ENCODE measurements at places on chromosomes 1 and 21.
A peak's percentile ranks its signal among the peaks of the same experiment; 100 is the strongest.

GRCh38 chr1:63466759-63467158, 56.3 kb downstream of the ITGB3BP start:
- DNase-seq = no peak

DNA sequence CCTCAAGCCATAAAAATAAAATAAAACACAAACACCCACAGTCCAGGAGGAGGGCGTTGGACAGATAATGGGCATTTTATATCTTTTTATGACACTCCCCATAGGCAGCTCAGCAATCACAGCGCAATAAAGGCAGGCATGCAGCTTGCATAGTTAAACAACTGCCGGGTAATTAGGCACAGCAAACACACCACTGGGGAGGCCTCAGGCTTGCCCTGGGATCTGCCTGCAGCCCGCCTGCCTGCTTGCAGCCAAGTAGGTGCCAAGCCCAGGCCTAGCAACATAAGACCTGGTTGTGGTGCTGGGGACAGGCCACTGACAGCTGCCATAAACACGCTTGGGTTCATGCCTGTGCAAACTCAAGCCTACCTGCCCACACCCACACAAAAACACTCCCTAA, 54.2 kb downstream of the DMAP1 start:
- no peak for DNase-seq

DNA sequence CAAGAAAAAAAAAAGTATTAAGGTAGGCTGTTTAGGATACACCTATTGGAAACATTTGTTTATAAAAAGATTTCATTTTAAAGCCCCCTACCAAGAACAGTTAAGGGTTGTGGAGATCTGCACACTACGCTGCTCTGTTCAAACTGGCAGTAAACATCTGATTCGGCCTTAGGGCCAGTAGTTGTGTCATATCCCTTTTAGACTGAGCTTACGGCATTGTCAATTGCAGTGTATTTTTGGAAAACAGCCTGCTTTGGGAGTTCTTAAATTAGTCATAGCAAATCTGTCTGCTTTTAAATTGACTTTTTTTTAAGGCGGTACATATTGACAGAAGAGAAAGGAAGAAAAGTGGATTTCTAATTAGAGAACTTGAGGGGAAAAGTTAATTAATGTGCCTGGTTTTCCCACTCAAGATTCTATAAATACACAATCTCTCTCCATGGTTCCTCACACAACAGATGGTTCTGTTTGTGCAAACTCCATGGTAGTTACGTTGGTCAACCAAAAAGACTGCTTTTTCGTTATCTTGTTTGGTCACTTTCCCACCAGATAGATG, 1.7 kb upstream of the ELK4 start:
- no peak for DNase-seq

- DNase-seq = no peak
Observed at GRCh38 chr1:50705041-50705440, 255.0 kb downstream of the FAF1 start.

- no peak for DNase-seq
Observed at GRCh38 chr1:112974646-112975045, 18.6 kb upstream of the SLC16A1 start.

GRCh38 chr1:32399843-32400242, 5.6 kb upstream of the BSDC1 start:
- no peak for DNase-seq

- no peak for DNase-seq
Observed at GRCh38 chr1:216054600-216054999, 368.6 kb downstream of the USH2A start.

DNA sequence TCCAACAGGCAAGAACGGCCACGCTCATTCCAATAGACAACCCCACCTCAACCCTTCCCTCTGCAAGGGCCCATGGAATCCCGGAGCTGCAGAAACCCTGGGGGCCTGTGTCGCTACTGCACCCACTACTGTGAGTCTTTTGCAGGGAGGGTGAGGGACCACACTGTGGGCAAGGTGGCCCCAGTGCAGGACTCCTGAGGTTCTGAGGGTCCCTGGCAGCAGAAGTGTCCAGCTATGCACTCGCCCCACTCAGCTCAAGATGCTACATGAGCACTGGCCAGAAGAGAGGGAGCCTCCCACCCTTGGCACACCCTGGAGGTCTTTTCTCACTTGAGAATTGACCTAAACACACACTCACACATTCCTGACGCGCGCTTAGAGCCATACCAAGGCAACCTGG, 2.1 kb upstream of the PAX7 start:
- no peak for DNase-seq

GRCh38 chr1:14094611-14095400, 394.8 kb downstream of the PRDM2 start:
- DNase-seq = peak; percentile 26

DNA sequence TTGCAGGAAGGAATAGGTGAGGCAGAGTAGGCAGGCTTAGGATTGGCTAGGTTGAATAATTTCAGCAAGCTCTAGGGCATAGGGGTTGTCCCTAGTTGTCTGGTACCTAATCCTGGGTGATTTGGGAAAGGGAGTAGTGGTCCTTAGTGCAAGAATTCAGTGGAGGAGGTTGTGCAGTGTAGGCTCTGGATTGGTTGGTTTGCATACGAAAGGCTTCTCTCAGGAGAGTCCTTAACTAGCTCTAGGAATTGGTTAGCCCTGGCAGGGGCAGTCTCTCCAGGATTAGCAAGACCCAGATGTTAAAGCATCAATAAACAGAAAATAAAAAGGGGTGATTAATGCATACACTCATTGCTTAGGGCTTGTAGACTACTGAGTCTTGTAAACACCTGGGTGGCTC, 9.6 kb upstream of the CD101 start:
- no peak for DNase-seq

All from kidney glomerular epithelial cell (primary cell).